ENCODE measurements at places on chromosomes 3 and 15.

GRCh38 chr15:67025719-67026609, 39.4 kb upstream of the SMAD3 start:
- peak; percentile 69 for DNase-seq

DNA sequence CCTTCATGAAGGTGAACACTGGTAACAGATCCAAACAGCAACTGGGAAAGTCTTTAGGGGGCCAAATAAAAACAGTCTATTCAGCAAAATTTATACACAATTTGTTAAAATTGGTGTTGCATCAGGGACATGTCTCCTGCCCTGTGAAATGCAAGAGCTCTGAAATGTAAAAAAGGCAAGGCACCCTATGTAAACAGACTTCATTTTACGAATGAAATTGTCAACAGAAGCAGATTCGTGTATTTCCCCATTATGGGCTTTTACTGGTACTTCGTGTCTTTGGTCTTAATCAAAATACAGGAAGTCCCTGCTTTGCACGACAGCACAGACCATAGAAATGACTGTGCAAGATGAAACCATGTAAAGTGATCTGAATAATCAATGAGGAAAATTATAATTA, 127.3 kb upstream of the THBS1 start:
- no peak for DNase-seq

DNA sequence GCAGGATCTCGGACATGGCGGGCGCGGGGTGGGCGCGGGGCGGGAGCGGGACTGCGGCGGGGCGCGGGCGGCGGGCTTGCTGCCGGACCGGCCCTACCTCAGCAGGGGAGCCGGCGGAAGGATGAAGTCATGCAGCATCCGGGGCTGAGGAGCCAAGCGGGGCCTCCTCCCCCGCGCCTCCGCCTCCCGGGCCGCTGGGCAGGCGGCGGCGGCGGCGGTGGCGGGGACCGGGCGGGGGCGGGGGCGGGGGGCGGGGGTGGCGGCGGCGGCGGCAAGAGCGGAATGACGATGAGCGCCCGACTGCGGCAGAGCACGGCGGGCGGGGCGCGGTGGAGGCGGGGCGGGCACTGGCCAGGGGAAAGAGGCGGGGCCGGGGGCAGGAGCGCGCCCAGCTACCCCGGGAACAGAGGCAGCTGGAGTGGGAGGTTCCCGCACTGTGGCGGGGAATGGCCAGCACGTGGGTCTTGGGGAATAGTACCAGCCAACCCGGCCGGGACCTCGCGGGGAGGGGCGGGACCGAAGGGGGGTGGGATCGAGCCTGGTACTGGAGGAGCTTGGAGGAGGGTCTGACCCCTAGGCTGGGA, at the start of gene CAMK2N2:
CAMK2N2 (minus strand) TSS at position 284 of the 584 bp plus-strand sequence; CDS start at position 16, 268 bp downstream.
- DNase-seq, result peak; percentile 39

DNA sequence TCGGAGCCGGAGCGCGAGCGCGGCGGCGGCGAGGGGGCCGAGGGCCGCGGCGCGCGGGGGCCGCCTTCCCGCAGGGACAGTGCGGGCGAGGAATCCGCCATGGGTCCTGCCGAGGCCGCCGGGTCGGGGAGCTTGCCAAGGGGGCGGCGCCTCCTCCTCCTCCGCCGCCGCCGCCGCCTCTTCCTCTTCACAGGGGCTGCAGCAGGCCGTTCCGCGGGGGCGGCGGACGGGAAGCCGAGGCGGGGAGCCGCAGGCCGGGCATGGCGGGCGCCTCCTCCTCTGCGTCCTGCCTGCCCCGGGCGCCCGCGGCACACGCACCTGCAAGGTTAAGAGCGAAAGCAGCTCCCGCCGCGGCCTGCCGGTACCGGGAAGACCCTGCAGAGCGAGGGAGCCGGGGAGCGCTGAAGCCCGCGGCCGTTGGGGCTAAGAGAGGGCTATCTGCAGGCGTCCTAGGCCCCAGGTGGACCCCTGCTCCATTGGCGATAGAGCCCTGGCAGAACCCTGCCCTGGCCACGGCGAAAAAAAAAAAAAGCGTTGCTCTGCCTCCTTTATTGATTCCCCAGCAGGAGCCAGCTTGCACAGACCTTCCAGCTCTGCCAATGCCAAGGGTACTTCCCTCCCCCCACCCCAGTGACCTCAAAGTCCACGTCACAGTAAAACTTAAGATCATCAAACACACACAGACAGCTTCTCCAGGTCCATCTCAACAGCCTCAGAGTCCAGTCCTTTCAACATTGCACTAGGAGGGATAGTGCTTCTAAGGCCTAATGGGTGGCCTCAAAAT, at the start of gene LYSMD2:
LYSMD2 (minus strand) TSS at position 134 of the 784 bp plus-strand sequence; CDS start at position 101, 33 bp downstream.
- peak; percentile 68 for DNase-seq

DNA sequence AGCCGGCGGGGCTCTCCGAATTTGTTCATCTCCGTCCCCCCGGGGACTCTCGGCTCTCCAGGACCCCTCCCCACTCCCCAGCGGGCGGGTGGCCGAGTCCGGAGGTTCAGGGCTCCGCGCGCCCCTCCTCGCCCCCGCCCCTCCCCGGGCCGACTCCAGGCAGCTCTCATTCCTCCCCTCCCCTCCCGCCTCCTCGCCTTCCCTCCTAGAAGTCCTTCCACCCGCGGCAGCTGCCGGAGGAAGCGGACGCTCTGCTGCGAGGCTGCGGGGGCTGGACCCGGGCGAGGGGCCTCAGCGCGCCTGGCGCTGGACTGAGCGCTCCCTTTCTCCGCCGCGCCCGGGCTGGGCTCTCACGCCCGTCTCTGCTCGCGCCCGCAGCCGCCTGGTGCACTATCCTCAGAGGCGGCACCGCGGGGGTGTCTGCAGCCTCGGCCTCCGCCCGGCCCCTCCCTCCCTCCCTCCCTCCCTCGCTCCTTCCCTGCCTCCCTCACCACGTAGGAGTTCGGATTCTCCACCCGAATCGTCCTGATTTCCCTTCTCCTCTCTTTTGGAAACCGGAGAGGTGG, at the start of gene ROBO2:
ROBO2 (plus strand) TSS at position 494 of the 566 bp plus-strand sequence. CDS start 687 bp downstream, outside the sequence.
- peak; percentile 22 for DNase-seq

GRCh38 chr3:23601091-23601822, 204.5 kb upstream of the UBE2E1 start:
- no peak for DNase-seq

All from fibroblast of skin of right biceps (primary cell).